Stimulated activated CD8-positive, alpha-beta memory T cell treated with anti-CD3 and anti-CD28 coated beads, Interleukin-2, amount 100 ng/mL, for 1 hour (primary cell): ENCODE measurements at places on chromosomes 12 and 14.
A peak's percentile ranks its signal among the peaks of the same experiment; 100 is the strongest.

GRCh38 chr14:64464651-64465050, 648 bp upstream of the AKAP5 start:
- no peak for DNase-seq

GRCh38 chr14:35963209-35963608, 137.1 kb downstream of the BRMS1L start:
- DNase-seq, result no peak

DNA sequence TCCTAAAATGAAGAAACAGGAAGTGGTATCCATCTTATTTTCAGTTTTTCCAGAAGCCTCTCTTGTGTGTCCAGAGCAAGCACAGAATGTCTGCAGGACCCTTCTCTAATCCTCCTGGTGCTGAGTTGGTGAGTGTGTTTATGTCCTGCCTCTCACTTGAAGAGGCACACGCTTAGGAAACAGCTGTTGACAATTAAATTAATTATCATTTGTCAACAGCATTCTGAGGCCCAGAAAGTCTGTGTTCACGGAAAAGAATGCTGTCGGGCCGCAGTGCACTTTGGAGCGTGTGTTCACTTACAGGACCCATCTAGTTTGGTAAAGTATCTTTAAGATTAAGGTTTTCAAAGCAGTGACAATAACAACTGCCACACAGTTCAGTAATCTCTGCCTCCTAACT, 70.5 kb downstream of the LMNTD1 start:
- no peak for DNase-seq

GRCh38 chr12:53976172-53976822, 1.5 kb upstream of the HOTAIR start:
- no peak for DNase-seq

DNA sequence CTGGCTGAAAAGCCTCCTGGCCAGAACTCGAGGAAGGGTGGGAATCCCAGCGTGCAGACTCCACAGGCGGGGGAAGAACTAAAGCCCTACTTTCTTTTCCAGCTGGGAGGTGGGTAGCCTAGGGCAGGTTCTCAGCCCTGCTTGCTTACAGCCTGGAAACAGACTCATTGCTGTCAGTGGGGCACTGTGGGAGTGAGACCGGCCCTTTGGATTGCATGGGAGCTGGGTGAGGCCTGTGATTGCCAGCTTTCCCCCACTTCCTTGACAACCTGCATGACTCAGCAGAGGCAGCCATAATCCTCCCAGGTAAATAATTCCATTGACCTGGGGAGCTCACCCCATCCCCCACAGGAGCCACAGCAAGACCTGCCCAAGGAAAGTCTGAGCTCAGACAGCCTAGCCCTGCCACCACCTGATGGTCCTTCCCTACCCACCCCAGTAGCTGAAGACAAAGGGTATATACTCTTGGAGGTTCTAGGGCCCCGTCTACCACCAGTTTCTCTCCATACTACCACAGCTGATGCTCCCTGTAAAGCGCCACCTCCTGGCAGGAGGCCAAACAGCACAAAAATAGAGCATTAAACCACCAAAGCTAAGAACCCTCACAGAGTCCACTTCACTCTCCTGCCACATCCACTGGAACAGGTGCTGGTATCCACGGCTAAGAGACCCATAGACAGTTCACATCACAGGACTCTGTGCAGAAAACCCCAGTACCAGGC, 294.1 kb downstream of the SEC23A start:
- no peak for DNase-seq

DNA sequence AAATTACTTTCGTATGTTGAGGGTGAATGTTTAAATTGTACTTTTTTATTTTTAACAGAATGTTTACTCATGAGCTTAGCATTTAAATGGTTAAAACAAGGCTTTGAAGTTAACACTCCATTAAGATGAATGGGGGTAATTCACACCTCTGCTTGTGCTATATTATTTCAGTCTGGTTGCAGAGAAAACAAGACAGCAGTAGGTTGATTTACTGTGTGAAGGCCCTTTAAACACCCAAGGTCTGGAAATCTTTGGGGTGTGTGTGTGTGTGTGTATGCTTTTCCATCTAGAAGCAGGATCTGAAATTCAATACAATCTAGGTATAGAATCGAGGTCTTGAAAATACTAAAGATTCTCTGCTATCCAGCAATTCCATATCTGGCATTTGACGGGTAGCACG, 83.8 kb downstream of the SLC38A6 start:
- no peak for DNase-seq

DNA sequence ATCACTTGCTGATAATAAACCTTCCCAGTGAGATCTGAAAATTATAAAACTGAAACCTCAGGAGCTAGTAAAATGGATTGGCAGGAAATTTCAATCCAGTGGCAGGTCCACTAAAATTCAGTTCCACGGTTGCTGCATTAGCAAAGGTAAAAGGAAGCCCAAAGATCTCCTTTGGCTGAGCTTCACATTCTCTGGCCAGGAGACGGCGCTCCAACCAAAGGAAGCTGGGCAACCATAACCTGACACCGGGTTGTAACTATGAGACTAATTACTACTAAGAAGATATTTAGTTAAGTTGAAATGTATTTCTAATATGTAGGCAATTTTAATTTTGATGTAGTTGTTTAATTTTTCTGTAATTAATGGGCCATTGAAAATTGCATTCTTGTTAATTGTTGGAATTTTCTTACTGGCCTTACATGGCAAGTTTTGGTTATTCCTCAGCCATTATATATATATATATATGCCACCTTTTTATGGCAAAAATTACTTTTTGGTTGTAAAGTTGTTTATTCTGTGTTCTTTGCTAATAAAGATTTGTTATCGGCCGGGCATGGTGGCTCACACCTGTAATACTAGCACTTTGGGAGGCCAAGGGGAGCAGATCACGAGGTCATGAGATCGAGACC, 17.0 kb downstream of the OR8S1 start:
- no peak for DNase-seq

GRCh38 chr12:58106195-58106594, 164.8 kb downstream of the ATP23 start:
- no peak for DNase-seq

GRCh38 chr12:25904442-25904841, 54.0 kb upstream of the RASSF8 start:
- DNase-seq, result no peak

GRCh38 chr12:46783871-46784270, 41.9 kb downstream of the SLC38A4 start:
- DNase-seq, result no peak

- DNase-seq, result no peak
Observed at GRCh38 chr12:57479376-57480115, at the start of gene ARHGAP9. TSS of gene ARHGAP9 (minus strand) at chr12:57479866. CDS start at chr12:57479406, 460 bp downstream.

DNA sequence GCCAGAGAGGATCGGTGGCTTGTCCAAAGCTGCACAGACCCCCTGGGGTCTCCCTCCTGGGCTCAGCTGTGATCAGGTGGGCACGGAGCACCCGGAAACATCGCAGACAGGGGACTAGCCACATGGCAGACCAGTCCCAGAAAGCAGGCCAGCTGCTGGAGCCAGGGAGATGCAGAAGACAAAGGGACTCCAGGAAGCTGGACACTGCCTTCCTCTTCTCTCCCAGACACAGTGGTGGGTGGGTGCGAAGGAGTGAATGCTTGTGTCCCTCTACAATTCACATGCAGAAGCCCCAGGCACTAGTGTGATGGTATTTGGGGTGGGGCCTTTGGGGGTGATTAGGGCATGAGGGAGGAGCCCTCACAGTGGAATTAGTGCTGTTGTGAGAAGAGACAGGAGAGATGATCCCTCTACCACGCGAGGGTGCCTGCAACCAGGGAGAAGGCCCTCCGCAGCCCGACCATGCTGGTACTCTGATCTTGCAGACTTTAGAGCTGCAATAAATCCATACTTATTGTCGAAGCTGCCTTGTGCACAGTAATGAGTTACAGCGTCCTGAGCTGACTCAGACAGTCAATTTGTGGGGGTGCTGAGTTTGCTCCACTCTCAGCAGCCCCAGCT, 95.2 kb downstream of the CALM1 start:
- no peak for DNase-seq

- no peak for DNase-seq
Observed at GRCh38 chr14:95185767-95186392, 28.6 kb upstream of the DICER1 start.

- DNase-seq, result peak; percentile 26
Observed at GRCh38 chr12:92144631-92145480, 790 bp downstream of the BTG1 start.

- DNase-seq, result no peak
Observed at GRCh38 chr14:28831126-28831525, 64.5 kb downstream of the FOXG1 start.

DNA sequence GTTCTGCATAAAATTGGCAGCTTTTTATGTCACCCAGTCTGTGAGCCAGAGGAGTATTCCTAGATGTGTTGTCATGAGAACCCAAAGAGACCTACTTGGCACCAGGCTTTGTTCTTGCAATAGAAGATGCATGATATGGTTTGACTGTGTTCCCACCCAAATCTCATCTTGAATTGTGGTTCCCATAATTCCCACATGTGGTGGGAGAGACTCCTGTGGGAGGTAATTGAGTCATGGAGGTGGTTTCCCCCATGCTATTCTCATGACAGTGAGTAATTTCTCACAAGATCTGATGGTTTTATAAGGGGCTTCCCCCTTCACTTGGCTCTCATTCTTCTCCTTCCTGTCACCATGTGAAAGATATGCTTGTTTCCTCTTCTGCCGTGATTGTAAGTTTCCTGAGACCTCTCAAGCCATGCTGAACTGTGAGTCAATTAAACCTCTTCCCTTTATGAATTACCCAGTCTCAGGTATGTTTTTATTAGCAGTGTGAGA, 572.0 kb upstream of the ATP2B1 start:
- no peak for DNase-seq

DNA sequence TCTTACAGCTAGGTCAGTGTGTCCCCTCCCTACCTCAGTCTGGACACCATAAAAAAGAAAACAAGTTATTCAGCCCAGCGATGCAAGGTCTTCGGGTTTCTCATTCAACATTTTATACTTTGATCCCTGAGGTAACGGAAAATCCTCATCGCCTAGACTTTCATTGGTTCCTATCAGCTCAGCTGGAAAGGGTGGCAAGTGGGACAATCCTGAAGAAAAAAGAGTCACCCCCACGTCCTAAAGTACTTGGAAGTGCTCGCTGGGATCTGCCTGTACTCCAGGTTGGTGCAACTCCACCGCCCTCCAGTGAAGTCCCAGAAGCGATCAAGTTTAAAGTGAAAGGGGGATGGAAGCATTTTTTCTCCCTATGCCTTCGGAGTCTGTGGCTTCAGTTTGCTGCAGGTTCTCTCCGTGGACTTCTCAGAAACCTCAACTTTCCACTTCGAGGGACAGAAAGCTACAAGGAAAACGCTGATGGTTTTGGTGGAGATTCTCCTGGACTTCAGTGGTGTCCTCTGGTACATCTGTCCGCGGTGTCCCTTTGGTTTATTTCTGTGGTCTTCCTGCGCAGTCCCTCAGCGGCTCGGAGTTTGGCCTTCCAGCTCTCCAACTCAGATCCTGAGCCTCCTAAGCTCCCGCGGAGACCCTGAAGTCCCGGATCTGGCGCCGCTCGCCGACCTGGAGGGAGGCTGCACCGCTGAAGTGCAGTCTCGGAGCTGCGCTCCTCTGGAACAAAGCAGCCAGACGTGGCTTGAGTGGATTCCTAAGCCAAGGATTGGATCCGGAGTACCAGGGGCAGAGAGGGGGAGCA, 1.8 kb upstream of the LRFN5 start:
- no peak for DNase-seq

- DNase-seq, result no peak
Observed at GRCh38 chr14:102506626-102506925, 3.0 kb downstream of the ANKRD9 start.

- no peak for DNase-seq
Observed at GRCh38 chr14:99158646-99159165, 113.3 kb downstream of the BCL11B start.

GRCh38 chr12:75951399-75952278, 79.9 kb downstream of the PHLDA1 start:
- no peak for DNase-seq

DNA sequence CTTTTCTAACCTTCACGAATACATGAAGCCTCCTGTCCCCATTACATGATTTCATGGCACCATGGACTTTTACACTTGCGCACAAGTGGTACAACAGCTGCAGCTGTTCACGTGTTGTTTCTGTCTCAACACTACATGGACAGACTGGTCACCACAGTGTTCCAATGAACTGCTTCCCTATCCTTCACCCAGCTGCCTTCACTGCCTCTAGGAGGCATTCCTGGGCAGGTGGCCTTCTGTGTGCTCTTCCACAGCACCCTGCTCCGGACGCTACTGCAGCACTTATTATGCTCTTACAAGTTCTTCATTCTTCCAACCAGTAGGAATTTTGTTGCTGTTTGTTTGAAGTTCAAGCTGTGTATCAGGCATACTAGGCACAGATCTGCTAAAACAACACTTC, 1.5 kb downstream of the MTERF2 start:
- DNase-seq, result no peak

- no peak for DNase-seq
Observed at GRCh38 chr12:2332947-2333346, 280.2 kb downstream of the CACNA1C start.

DNA sequence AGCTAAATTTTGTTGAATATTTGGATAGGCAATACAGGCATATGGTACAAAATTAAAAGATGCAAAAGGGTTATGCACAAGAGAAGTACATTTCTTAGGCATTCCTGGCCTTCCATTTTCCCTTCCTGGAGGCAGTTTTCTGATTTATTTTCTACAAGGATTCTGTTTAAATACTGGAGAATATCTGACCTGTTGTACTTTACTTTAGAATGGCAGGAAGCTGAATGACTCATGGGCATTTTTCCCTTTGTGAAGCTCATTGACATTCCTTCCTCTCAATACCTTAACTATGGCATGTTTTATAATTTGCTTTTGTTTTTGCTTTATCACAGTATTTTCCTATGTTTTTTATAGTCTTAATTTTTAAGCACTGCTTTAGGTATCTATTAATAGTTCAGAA, 62.7 kb downstream of the RCOR1 start:
- no peak for DNase-seq

DNA sequence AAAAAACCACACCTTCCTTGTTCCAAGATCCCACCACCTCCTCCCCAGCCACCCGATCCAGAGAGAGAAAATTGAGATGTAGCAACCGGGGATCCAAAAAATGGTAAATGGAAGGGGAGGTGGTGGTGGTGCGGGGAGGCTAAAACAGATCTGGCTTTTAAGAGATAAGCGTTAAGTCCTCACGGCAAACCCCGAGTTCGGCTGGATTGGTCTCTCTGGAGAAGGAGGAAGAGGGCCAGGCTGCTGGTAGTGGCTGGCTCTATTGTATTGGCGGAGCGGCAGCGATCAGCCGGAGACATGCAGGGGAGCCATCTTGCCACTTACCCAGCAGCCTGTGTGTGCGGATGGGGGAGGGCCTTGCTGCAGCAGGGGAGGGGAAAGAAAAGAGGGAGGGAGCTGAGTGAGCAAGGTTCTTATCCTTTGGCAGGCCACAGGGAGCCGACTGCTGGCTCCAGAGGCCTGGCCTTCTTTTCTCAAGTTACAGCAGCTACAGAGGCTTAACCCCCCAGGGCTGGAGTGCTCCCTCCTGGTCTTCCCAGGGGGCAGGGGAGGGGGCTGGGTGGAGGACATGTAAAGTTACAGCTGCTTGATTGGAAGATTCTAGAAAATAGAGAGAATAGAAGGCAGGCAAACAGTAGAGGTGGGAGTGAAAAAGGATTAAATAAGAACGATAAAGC, 14.1 kb upstream of the CDH24 start:
- DNase-seq, result peak; percentile 58
